ENCODE measurements at places on chromosomes 7 and 10.

GRCh38 chr10:49605216-49605938, 4.7 kb upstream of the SLC18A3 start:
- no peak for DNase-seq

- DNase-seq, result no peak
These were observed 33.1 kb downstream of the SCRN1 start for GRCh38 chr7:29956487-29956836.

GRCh38 chr7:444606-445005, 75.0 kb downstream of the PDGFA start:
- no peak for DNase-seq

- DNase-seq, result no peak
These were observed 1013.1 kb downstream of the KCNMA1 start for GRCh38 chr10:76624470-76624869.

DNA sequence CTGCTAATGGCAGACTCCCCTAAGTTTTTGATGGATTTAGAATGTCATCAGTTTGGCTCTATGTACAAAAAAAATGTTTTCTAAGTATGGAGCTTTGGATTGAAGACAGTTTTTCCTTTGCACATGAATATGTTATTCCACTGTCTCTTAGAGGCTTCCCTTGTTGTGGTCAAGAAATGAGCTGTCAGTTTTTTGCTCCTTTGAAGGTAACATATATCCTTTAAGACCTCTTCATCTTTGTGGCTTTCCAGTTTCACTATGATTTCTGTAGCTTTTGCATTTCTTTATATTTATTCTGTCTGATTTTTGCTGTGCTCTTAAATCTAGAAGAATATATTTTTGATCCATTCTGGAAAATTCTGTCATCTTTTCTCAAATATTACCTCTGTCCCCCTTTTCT, 15.8 kb upstream of the ODAD2 start:
- DNase-seq, result no peak

- no peak for DNase-seq
These were observed 48.9 kb downstream of the ZNF277 start for GRCh38 chr7:112255388-112255720.

GRCh38 chr7:155652156-155653114, 8.0 kb downstream of the RBM33 start:
- no peak for DNase-seq

- DNase-seq, result no peak
These were observed 348.8 kb downstream of the SDK1 start for GRCh38 chr7:3649678-3650440.

- DNase-seq, result peak; percentile 73
These were observed 48.5 kb downstream of the NXPH1 start for GRCh38 chr7:8481752-8482446.

- no peak for DNase-seq
These were observed 12.2 kb downstream of the DOCK4 start for GRCh38 chr7:112193915-112194502.

- DNase-seq, result peak; percentile 67
These were observed 38.6 kb upstream of the RSBN1L start for GRCh38 chr7:77657427-77658224.

GRCh38 chr10:110642204-110643034, 1.7 kb upstream of the RBM20 start:
- no peak for DNase-seq

- DNase-seq, result no peak
These were observed 20.8 kb upstream of the ERVW-1 start for GRCh38 chr7:92498557-92498956.

- no peak for DNase-seq
These were observed 43.1 kb upstream of the GPAM start for GRCh38 chr10:112226439-112227248.

DNA sequence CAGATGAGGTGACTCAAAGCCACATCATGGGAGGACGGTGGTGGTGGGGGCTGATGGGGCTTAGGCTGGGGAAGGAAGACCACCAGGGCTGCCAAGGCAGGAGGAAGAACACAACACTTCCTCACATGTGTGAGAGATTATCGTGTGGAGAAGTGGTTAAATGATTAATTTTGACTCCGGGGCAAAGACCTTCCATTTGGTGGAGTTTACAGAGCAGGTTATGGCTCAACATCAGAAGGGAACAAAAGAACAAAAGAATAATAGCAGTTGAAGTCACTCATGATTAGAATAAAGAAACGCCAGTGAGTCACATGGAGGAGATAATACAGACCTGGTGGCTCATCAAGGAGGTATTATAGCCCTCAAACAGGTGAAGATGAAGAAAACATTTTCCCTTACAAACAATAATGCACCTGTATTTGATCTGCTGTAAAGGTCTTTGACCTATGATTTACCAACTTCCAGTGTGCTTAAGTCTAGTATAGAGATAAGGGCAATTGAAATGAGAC, 170.1 kb downstream of the PKD1L1 start:
- no peak for DNase-seq

- DNase-seq, result no peak
These were observed 161.6 kb upstream of the MKLN1 start for GRCh38 chr7:131166066-131166465.

Data from SJCRH30 (cell line).